Esophagus squamous epithelium (tissue), 5 donors: ENCODE measurements at places on chromosomes 12 and 14. TPM values are rescaled to one million over a fixed set of nuclear protein-coding genes. Genes with fewer than 3 reads are reported as not detected.

The SLC15A4 gene
- 32.0 TPM for total RNA-seq

The RASAL1 gene
- 98.7 TPM for total RNA-seq

The PLBD1 gene
- 71.8 TPM for total RNA-seq

The MDGA2 gene
- total RNA-seq: not detected
